ENCODE measurements at places on chromosomes 2 and 18.

GRCh38 chr2:33478968-33479731 is 2.7 kb downstream of the RASGRP3 start:
- DNase-seq: no peak

GRCh38 chr2:31386648-31387047 is 27.9 kb downstream of the XDH start:
- no peak for DNase-seq

DNA sequence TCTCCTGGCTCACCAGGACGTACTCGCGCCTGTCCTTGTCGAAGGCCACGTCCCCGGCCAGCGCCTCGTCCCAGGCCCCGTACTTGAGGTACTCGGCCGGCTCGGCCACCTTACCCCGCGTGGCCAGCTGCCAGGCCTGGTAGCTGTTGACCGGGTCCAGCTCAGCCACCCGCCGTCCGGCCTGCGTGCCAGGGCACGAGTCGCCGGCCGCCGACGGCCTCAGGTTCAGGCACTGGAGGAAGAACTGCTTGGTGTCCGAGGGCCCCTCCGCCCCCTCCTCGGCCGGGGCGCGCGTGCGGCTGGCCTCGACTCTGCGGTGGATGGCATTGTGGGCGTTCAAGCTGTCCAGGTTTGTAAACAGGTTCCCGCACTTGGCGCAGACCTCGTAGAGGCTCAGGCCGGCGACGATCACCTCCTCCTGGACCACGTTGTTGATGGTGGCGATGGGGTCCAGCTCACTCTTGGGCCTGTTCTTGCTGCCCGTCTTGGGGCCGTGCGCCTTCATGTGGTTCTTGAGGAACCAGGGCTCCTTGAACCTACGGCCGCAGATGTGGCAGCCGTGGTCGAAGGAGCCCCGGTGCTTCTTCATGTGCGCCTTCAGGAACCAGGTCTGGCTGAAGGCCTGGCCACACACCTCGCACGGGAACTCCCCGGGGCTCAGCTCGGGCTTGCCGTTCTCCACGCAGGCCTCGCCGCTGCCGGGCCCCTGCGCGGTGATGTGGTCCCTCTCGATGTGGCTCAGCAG is 53.2 kb downstream of the ZNF516 start:
- DNase-seq: no peak

GRCh38 chr2:241863536-241863954 is 4.9 kb upstream of the PDCD1 start:
- DNase-seq: no peak

GRCh38 chr2:171924170-171924942 is 2.1 kb downstream of the HAT1 start:
- DNase-seq: no peak

- no peak for DNase-seq
Measured at GRCh38 chr2:238422285-238422684, 4.4 kb upstream of the ASB1 start.
